CD4-positive, alpha-beta T cell (primary cell): ENCODE measurements at places on chromosomes 13 and 19. TPM values are rescaled to one million over a fixed set of nuclear protein-coding genes. Genes with fewer than 3 reads are reported as not detected.

Gene GAS6
- 1.0 TPM for total RNA-seq

Gene ADGRE3
- not detected for total RNA-seq

Gene PSPC1
- 71.0 TPM for total RNA-seq

Gene HMGB1
- 465 TPM for total RNA-seq

GRCh38 chr13:107458269-107458668 is 757.1 kb downstream of the LIG4 start:
- H3K27me3 ChIP-seq: no peaks in the 10 kb centered on the region
- no peak for DNase-seq
- H3K27ac ChIP-seq: no peak overlapping the region
- no peaks in the 10 kb centered on the region for H3K4me1 ChIP-seq
- H3K36me3 ChIP-seq: no peaks in the 10 kb centered on the region

DNA sequence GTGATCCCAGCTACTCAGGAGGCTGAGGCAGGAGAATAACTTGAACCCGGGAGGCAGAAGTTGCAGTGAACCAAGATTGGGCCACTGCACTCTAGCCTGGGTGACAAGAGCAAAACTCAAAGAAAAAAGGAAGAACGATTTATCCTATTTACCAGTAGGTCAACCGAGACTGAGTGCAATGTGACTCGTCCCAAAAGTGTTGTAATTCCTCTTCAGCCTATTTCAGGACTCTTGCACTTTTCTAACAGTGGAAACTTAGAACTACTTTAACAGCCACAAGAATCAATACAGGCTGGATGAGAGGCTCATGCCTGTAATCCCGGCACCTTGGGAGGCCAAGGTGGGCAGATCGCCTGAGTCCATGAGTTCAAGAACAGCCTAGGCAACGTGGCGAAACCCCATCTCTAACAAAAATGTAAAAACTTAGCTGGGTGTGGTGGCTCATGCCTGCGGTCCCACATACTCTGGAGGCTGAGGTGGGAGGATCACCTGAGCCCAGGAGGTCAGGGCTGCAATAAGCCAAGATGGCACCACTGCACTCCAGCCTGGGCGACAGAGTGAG is 4.3 kb upstream of the NR1H2 start:
- H3K4me1 ChIP-seq: peaks cover 27% of the 10 kb centered on the region
- no peak overlapping the region for H3K27ac ChIP-seq
- no peak overlapping the region for H3K4me3 ChIP-seq
- H3K36me3 ChIP-seq: no peaks in the 10 kb centered on the region
- H3K27me3 ChIP-seq: no peaks in the 10 kb centered on the region

DNA sequence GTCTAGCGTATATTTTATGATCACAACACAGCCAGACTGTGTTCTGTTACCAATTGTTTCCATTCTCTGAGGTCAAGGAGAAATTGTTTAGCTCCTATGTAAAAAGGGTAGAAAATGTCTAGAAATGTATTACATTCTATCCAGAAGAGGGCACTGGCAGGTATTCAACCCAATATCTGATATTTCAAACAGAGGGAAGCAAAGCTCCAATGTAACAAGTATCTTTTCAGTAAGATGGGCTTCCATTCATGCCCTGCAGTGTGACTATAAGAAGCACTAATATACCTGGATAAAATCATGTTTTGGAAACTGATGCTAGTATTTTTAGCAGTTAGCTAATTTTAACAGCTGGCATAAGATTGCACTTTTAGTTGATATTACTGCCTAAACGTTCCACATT is 312.7 kb downstream of the FGF14 start:
- no peak for DNase-seq
- no peaks in the 10 kb centered on the region for H3K36me3 ChIP-seq
- no peaks in the 10 kb centered on the region for H3K27me3 ChIP-seq
- H3K4me3 ChIP-seq: no peak overlapping the region
- no peak overlapping the region for H3K27ac ChIP-seq

DNA sequence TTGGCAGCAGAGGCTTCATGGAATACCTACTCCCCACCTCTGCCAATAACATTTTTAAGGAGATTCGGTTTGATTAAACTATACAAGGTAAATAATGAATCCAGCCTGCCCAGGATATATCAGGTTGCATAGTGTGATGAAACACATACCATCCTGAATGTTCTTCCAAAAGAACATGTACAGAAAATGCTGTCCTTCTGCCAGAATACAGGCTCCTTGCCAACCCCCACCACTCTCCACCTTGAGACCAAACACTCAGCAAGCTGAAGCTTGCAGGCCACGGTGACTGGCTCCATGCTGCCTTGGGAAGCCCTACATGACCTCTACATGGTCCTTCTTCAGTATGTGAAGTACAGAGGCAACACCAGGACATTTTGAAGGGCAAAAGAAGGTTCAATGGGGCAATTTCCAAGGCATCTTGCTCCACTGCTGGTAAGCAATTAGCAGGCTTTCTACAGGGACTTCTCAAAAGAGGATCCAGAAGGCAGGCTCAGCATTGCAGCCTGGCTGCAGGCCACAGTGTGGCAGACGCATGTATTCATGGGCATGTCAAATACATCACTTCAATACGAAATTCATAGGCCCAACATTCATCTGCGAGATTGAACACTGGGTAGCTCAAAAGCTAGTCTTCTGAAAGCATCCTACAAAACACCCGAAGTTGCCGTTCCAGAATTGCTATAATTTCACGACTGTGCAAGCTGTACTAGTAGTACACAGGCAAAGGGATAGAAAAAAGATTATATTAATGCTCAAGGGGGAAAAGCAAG is 62.4 kb upstream of the SERP2 start:
- H3K27me3 ChIP-seq: no peaks in the 10 kb centered on the region
- H3K27ac ChIP-seq: no peak overlapping the region
- H3K4me1 ChIP-seq: peaks cover 8% of the 10 kb centered on the region

DNA sequence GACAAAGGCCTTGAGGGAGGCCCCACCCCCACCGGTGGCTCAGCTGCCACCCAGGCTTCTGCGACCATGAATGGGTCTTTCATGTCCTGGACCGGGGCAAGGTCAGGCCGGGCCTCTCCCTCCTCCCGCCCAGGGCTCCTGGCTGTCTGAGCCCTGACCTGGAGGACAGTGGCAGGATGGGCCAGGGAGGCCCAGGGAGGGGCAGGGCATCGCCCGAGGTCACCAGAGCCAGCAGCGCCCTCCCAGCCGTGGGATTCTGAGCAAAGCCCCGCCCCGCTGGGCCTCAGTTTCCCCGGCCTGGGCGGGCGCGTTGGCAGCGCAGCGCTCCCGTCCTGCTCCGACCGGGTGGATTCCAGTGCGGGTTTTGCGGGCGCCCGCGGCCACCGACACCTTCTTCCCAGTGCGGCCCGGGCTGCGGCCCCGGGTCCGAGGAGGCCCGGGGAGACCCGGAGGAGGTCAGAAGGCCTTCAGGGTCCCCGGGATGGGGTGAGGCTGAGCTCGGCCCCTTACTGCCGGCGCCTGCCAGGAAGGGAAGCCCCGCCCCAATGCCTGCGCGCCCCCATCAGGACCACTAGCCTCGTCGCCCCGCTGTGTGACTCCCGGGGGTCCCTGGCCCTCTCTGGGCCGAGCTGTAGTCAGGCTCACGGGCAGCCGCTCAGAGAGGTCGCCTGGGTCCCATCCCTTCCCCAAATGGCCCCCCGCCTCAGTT is 24.6 kb upstream of the SEMA6B start:
- H3K4me3 ChIP-seq: no peak overlapping the region
- H3K36me3 ChIP-seq: no peaks in the 10 kb centered on the region
- H3K4me1 ChIP-seq: peaks cover 16% of the 10 kb centered on the region
- H3K27me3 ChIP-seq: peaks cover 72% of the 10 kb centered on the region
- DNase-seq: no peak

GRCh38 chr19:50912727-50913716 is 1.8 kb upstream of the KLK4 start:
- peak; percentile 31 for DNase-seq
- peaks cover 8% of the 10 kb centered on the region for H3K4me1 ChIP-seq
- no peak overlapping the region for H3K4me3 ChIP-seq
- H3K36me3 ChIP-seq: no peaks in the 10 kb centered on the region
